ENCODE measurements at places on chromosomes 1 and 21.

GRCh38 chr21:27077501-27077900, 110.6 kb upstream of the ADAMTS5 start:
- DNase-seq, result no peak

- no peak for DNase-seq
These were observed 16.5 kb upstream of the PIGV start for GRCh38 chr1:26771285-26771642.

DNA sequence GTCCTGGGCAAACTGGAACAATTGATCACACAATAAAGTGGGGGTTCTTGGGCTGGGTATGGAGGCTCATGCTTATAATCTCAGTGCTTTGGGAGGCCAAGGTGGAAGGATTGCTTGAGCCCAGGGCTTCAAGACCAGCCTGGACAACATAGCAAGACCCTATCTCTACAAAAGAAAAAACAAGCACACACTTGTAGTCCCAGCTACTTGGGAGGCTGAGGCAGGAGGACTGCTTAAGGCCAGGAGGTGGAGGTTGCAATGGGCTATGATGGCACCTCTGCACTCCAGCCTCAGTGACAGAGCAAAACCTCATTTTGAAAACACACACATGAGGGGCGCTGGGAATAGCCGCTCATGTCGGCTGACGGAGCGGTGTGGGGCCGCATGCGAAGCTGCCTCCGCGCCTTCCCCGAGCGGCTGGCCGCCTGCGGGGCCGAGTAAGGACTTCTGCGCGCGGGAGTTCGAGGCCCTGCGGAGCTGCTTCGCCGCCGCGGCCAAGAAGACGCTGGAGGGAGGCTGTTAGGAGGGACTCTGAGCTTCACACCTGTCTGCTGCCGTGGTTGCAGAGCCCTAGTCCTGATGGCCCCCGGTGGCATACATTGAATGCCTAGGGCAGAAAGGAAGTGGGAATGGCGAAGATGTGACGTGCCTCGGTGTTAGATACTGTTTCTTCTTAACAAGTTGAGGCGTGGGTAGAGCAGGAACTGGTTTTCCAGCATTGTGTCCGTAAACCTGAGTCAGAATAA, 59.5 kb downstream of the ACBD3 start:
- DNase-seq, result no peak

DNA sequence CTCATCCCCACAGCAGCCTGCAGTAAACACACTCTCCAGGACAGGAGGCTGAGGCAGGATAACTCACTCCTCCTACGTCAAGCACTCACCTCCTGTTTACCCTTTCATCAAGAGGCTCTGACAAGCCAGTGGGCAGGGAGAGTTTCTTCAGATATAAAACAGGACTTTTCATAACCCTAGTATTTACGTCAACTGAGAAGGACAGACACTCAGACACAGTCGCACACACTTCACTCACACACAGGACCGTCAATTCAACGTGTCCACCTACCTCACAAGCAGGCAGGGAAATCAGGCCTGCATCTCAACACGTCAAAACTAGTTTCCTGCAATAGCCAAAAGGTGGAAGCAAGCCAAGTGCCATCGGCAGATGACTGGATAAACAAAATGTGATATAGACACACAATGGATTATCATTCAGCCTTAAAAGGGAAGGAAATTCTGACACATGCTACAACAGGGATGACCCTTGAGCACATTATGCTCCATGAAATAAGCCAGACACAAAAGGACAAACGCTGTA, 48.6 kb downstream of the ITPKB start:
- DNase-seq, result peak; percentile 75

GRCh38 chr1:62912028-62912638, 128.2 kb downstream of the ATG4C start:
- DNase-seq, result no peak

- no peak for DNase-seq
These were observed 216.6 kb upstream of the B3GALT2 start for GRCh38 chr1:193402977-193403376.

- peak; percentile 38 for DNase-seq
These were observed 58.1 kb upstream of the VTCN1 start for GRCh38 chr1:117268535-117269455.
